NCI-H2081 (cell line): ENCODE measurements at places on chromosomes 1 and 21.
A peak's percentile ranks its signal among the peaks of the same experiment; 100 is the strongest.

GRCh38 chr1:183841950-183842794, 37.3 kb downstream of the RGL1 start:
- peak; percentile 41 for DNase-seq

GRCh38 chr1:45244660-45245059, 38.3 kb upstream of the ZSWIM5 start:
- DNase-seq: no peak

GRCh38 chr1:91754348-91754747, 131.6 kb downstream of the TGFBR3 start:
- no peak for DNase-seq

- no peak for DNase-seq
Observed at GRCh38 chr21:44834951-44835646, 17.2 kb upstream of the SUMO3 start.

DNA sequence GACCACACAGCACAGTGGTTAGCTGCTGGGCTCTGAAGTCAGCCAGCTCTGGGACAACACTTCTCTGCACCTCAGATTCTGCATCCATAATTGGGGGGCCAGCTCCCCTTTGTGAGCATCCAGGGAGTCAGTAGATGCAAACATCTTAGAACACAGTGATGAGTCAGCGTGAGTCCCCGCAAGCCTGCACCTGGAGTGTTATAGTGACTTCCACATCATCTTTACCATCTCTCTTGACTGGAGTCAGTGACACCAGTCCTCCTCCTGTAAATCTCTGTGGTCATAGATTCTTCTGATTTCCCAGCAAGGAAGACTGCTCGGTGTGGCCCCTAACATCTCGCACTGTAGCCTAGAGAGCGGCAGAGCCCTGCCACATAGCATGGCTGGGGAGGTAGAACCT, 13.9 kb upstream of the EDN2 start:
- no peak for DNase-seq

DNA sequence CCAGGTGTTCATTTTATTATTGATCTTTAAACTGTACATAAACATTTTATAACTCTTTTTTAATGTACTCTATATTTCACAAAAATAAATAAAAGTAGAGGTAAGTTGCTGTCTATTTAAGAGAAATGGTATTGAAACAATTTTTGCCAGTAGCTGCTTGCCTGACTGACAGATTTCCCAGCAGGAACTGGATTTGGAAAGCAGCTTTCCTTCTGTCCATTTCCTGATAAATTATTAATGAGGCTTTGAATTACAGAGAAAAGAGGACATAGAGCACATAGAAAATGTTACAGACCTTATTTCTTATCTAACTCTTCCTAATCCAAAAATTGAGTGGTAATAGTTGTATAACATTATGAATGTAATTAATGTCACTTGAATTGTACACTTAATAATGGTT, 79.7 kb upstream of the BCL10 start:
- no peak for DNase-seq

GRCh38 chr1:116753312-116753711, 918 bp upstream of the CD2 start:
- no peak for DNase-seq

DNA sequence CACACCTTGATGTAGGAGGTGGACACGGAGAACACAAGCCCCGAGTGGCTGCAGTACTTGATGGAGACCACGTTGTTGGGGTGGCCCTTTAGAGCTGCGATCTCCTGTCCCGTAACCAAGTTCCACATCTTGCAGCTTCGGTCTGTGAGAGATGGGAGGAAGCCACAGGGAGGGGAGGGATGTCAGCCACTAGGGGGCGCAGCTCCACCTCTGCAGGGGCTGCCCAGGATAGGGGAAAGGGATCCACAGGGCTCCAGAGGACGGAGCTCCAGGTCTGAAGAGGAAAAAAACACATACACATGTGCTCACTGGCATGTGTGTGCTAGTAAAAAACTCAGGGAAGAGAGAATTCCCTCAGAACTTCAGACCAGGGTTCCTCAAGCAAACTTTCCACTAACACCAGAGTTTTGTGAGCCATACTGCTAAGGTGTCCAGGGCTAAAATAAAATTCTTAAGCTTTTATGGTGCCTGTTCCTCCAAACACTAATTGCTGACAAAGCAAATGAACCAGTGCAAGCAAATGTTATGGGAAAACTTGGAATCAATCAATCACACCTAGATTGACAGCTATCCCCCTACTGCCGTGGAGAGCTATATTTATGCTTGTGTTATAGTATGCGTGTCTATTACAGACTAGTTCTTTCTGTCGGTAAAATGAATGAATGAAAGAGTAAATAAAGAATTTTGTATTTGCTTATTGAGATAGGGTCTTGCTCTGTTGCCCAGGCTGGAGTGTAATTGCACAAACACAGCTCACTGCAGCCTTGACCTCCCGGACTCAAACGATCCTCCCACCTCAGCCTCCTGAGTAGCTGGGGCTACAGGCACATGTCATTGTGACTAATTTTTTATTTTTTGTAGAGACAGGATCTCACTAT, 43.7 kb downstream of the KIF21B start:
- peak; percentile 33 for DNase-seq

GRCh38 chr1:22553991-22554522, 9.2 kb upstream of the EPHA8 start:
- DNase-seq: no peak

GRCh38 chr21:46029186-46029924, 47.8 kb downstream of the COL6A1 start:
- no peak for DNase-seq

- DNase-seq: no peak
Observed at GRCh38 chr1:61140778-61141177, 58.4 kb downstream of the NFIA start.

DNA sequence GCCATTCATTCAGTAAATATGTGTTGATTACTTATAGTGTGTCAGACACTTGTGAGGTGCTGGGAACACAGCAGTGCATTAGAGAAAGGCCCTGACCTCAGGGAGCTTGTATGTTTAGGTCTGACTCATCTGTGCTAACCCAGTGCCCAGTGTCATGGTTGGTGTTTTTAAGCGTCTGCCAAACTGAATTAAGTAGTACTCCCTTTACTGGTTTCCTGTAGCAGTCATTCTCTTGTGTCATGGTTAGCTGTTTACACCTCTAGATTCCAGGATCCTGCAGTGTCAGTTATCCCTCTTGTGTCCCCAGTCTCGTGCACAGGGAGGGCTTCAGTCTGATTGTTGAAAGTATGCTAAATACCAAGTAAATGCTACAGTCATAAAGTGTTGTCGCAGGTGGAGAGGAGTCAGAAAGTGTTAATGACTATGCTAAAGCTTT, 14.2 kb downstream of the UCK2 start:
- no peak for DNase-seq

DNA sequence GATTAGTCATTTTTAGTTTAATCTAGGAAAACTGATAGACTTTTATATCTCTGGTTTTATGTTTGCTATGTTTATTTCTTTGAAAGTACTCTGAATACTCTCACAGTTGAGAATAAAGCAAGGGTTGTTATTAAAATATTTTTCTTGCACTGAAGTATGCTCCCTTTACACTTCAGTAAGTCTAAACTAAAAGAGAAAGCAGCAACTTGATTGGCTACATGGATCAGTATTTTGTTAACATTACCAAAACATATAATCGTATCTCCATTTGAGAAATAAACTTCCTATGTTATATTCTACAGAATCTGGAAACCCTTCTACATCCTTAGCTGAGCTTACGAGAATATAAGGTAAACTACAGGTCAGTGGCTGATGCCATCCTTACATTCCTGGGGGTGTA, 149.5 kb upstream of the HP1BP3 start:
- DNase-seq: no peak

GRCh38 chr1:3314491-3315381, 139.7 kb upstream of the ARHGEF16 start:
- no peak for DNase-seq

- DNase-seq: no peak
Observed at GRCh38 chr1:146021050-146021445, 487 bp downstream of the HJV start.

GRCh38 chr1:91549041-91549735, 48.5 kb downstream of the CDC7 start:
- DNase-seq: no peak
